Myometrial cell (primary cell): ENCODE measurements at places on chromosomes 3 and 15. TPM values are rescaled to one million over a fixed set of nuclear protein-coding genes. Genes with fewer than 3 reads are reported as not detected.

RFC4 gene
- total RNA-seq = 28.3 and 35.6 TPM in 2 replicates

AGTR1 gene
- not detected in 2 replicates for total RNA-seq

AGBL1 gene
- not detected in 2 replicates for total RNA-seq

ZNF80 gene
- not detected in 2 replicates for total RNA-seq

GNAI2 gene
- 356 and 418 TPM in 2 replicates for total RNA-seq

EPHB1 gene
- total RNA-seq = under 0.01 TPM in 1 of 2 replicates, not detected in the other

MAP6D1 gene
- 8.9 and 10.4 TPM in 2 replicates for total RNA-seq

ARID3B gene
- 0.58 and 2.8 TPM in 2 replicates for total RNA-seq

KY gene
- 0.89 TPM in 1 of 2 replicates, not detected in the other for total RNA-seq

CYP1A1 gene
- not detected in 2 replicates for total RNA-seq

PHC3 gene
- 10.3 and 11.2 TPM in 2 replicates for total RNA-seq

GLDN gene
- total RNA-seq = 0.29 and 0.53 TPM in 2 replicates

OSTN gene
- total RNA-seq = 0.86 TPM in 1 of 2 replicates, not detected in the other

SEC22A gene
- total RNA-seq = 57.2 and 79.3 TPM in 2 replicates

GUCA1C gene
- total RNA-seq = not detected in 2 replicates

KNL1 gene
- total RNA-seq = 17.3 and 38.5 TPM in 2 replicates

SLC2A2 gene
- not detected in 2 replicates for total RNA-seq

ZMYND10 gene
- 1.7 and 3.0 TPM in 2 replicates for total RNA-seq

ANKUB1 gene
- not detected in 2 replicates for total RNA-seq

EFHB gene
- not detected in 2 replicates for total RNA-seq

GP5 gene
- under 0.01 TPM in 2 replicates for total RNA-seq

THRB gene
- total RNA-seq = 3.7 and 7.3 TPM in 2 replicates

PP2D1 gene
- not detected in 2 replicates for total RNA-seq

KCNAB1 gene
- total RNA-seq = 0.53 TPM in 1 of 2 replicates, not detected in the other

SLC12A1 gene
- not detected in 2 replicates for total RNA-seq

AADACL2 gene
- total RNA-seq = not detected in 2 replicates

GMPS gene
- 40.9 and 63.3 TPM in 2 replicates for total RNA-seq

ALDH1A2 gene
- 1.9 and 2.6 TPM in 2 replicates for total RNA-seq

KLF15 gene
- 4.6 and 7.1 TPM in 2 replicates for total RNA-seq

WDR49 gene
- total RNA-seq = not detected in 2 replicates

SLC6A1 gene
- total RNA-seq = not detected in 2 replicates
